Thoracic aorta (tissue), 2 donors: ENCODE measurements at places on chromosomes 4 and X. TPM values are rescaled to one million over a fixed set of nuclear protein-coding genes. Genes with fewer than 3 reads are reported as not detected.

GRCh38 chr4:16027626-16028025, 56.2 kb downstream of the PROM1 start:
- no peak overlapping the region for H3K4me3 ChIP-seq
- no peak for DNase-seq
- no peak overlapping the region for H3K27ac ChIP-seq

- H3K36me3 ChIP-seq, result no peaks in the 10 kb centered on the region
- no peak overlapping the region for H3K4me3 ChIP-seq
- no peak overlapping the region for H3K27ac ChIP-seq
Observed at GRCh38 chr4:78753091-78753490, 23.1 kb upstream of the BMP2K start.

- no peaks in the 10 kb centered on the region for H3K4me1 ChIP-seq
- no peak for DNase-seq
- H3K27ac ChIP-seq, result no peak overlapping the region
- H3K4me3 ChIP-seq, result no peak overlapping the region
- no peaks in the 10 kb centered on the region for H3K36me3 ChIP-seq
- no peaks in the 10 kb centered on the region for H3K27me3 ChIP-seq
Observed at GRCh38 chrX:130575831-130576389, 174.1 kb downstream of the RBMX2 start.

The FAM184B gene
- not detected for total RNA-seq

- H3K27ac ChIP-seq, result no peak overlapping the region
- no peaks in the 10 kb centered on the region for H3K27me3 ChIP-seq
- DNase-seq, result no peak
Observed at GRCh38 chr4:72951147-72951546, 118.4 kb downstream of the COX18 start.

- H3K27me3 ChIP-seq, result no peaks in the 10 kb centered on the region
- no peak for DNase-seq
- H3K27ac ChIP-seq, result no peak overlapping the region
- H3K4me1 ChIP-seq, result no peaks in the 10 kb centered on the region
- H3K36me3 ChIP-seq, result no peaks in the 10 kb centered on the region
Observed at GRCh38 chr4:60944060-60944459, 256.1 kb upstream of the ADGRL3 start.

DNA sequence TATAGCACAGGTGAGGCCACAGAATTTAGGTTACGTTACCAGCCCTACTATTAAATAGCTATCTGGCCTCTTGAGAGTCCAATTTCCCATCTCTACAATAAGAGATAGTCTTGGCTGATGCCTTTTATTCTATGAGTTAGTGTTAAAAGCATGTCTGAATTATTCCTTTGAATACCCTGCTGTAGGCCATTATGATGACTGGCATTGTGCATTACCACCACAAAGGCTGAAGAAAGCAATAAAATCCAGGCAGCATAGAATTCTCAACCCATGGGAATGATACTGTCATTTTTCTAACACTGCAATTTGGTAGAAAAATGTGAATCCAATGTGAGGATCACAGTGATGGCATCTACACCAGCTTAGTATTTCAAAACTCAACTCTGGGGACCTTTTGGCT, 51.4 kb downstream of the OTC start:
- no peaks in the 10 kb centered on the region for H3K4me1 ChIP-seq
- H3K36me3 ChIP-seq, result no peaks in the 10 kb centered on the region
- no peaks in the 10 kb centered on the region for H3K27me3 ChIP-seq
- no peak overlapping the region for H3K4me3 ChIP-seq

DNA sequence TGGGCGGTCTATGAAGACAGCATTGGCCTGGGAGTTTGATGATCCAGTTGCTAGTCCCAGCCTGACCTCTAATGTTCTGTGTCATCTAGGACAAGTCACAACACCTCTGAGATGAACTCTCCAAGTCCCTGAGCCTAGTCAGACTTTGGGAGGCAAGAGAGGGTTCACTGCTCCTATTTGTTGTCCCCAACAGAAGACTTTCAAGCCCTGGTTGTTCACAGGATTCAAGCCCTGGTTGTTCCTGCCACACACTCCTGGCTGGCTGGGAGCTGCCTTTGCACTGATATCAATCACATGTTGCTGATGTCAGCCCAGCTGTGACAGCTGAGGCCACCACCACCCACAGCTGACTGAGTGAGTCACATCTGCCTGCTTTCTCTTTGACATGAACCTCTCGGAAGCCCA, 253.2 kb upstream of the RASGEF1B start:
- H3K36me3 ChIP-seq, result no peaks in the 10 kb centered on the region
- no peaks in the 10 kb centered on the region for H3K4me1 ChIP-seq
- no peak overlapping the region for H3K27ac ChIP-seq
- no peaks in the 10 kb centered on the region for H3K27me3 ChIP-seq
- no peak overlapping the region for H3K4me3 ChIP-seq

The DUSP21 gene
- total RNA-seq, result not detected

GRCh38 chr4:40152637-40153036, 44.2 kb upstream of the RHOH start:
- no peak overlapping the region for H3K4me3 ChIP-seq
- no peak for DNase-seq
- no peaks in the 10 kb centered on the region for H3K36me3 ChIP-seq
- H3K4me1 ChIP-seq, result no peaks in the 10 kb centered on the region

The PCSK1N gene
- total RNA-seq, result 3.0 TPM

DNA sequence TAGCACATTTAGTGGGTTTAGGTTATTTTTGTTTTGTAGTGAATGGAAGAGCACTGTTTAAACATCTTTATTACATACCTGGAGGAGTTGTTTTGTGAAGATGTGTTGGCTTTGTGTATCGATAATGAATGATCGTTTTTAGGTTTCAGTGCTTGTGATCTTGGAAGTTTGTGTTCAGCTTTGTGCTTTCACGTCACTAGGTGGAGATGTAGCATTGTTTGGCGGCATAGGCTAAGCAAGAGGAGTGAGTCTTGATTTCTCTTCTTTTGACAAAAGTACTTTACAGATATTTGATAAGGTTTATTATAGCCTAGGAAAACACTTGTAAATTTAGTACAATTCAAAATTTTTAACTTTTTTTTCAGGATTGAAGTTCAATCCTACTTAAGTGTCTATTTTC, 50.4 kb downstream of the PDK3 start:
- no peaks in the 10 kb centered on the region for H3K4me1 ChIP-seq
- DNase-seq, result no peak
- H3K36me3 ChIP-seq, result peaks cover 5% of the 10 kb centered on the region
- no peak overlapping the region for H3K4me3 ChIP-seq
- H3K27ac ChIP-seq, result no peak overlapping the region

DNA sequence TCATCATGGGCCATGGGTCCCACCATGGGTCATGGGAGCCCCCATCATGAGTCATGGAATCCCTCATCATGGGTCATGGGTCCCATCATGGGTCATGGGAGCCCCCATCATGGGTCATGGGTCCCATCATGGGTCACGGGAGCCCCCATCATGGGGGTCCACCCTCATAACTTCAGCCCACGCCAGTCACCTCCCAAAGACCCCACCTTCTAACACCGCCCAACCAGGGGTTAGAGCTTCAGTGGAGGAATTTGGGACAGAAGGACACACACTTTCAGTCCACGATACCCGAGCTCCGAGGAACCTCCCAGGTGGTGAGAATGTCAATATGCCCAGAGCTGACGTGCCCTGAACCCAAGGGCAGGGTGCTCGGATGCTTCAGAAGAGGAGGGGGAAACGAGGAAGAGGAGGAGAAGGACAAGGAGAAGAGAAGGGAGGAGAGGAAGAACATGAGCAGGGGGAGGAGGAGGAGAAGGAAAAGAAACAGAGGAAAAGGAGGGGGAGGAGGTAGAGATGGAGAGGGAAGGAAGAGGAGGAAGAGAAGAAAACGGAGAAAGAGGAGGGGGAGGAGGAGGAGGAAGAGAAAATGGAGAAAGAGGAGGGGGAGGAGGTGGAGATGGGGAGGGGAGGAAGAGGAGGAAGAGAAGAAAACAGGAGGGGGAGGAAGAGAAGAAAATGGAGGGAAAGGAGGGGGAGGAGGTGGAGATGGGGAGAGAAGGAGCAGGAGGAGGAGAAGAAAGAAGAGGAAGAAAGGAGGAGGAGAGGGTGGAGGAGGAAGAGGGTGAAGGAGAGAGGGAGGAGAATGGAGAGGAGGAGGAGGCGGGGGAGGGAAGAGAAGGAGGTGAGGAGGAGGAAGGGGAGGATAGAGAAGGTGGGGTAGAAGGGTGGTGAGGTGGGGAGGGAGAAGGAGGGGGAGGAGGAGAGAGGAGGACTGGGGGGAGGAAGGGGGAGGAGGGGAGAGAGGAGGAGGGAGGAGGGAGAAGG, 17.7 kb downstream of the IL3RA start:
- H3K4me3 ChIP-seq, result no peak overlapping the region
- no peaks in the 10 kb centered on the region for H3K27me3 ChIP-seq
- no peaks in the 10 kb centered on the region for H3K4me1 ChIP-seq

The GSX2 gene
- not detected for total RNA-seq

The ALB gene
- total RNA-seq, result not detected

DNA sequence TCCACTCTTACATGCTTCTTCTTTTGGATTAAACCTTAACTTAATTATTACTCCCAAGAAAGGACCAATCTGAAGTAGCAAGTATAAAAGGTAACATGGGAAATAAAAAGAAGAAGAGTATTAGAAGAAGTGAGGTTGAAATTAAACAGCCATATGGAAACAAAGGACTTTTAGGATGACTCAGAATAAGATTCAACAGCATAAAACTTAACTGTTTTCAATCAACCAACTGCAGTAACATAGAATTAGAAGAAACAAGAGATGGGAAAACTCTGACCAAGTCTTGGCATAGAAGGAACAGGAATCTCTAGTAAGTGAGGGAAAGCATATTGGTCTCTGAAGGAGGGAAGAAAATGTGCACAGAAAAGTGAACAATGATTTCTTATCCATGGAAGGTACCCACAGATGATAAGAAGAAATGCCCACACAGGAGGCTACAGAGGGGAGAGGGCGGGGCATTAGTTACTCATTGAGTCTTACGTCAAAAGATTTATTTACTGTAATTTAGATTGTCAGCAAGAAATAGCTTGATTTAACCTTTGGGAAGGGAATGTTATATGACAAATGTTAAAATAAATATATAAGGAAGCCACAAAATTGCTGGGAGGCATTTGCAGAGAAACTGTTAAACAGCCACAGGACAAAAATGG, 177.3 kb downstream of the BANK1 start:
- H3K27me3 ChIP-seq, result no peaks in the 10 kb centered on the region
- no peaks in the 10 kb centered on the region for H3K4me1 ChIP-seq
- no peak overlapping the region for H3K4me3 ChIP-seq
- H3K27ac ChIP-seq, result no peak overlapping the region
- no peak for DNase-seq

The MID2 gene
- 24.7 TPM for total RNA-seq

- H3K27ac ChIP-seq, result no peak overlapping the region
- no peak for DNase-seq
- no peaks in the 10 kb centered on the region for H3K27me3 ChIP-seq
- no peak overlapping the region for H3K4me3 ChIP-seq
Observed at GRCh38 chr4:866068-866760, 40.3 kb upstream of the CPLX1 start.

DNA sequence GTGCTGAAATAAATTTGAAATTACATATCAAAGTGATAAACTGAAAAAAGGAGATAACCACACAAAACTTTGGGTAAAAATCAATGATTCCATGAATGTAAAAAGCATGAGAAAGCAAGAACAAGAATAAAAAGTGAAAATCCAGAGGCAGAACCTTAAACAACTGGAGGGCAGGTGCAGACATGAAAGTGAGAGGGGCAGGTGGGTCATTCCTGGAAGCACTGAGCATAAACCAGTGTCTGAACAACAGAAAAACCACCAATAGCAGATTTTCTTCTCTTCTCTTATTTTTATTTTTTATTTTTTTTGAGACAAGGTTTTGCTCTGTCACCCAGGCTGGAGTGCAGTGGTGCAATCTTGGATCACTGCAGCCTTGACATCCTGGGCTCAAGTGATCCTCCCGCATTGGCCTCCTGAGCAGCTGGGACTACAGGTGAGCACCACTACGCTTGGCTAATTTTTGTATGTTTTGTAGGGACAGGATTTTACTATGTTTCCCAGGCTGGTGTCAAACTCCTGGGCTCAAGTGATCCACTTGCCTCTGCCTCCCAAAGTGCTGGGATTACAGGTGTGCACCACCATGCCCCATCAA, 46.8 kb upstream of the GPR78 start:
- peaks cover 10% of the 10 kb centered on the region for H3K4me1 ChIP-seq
- H3K27me3 ChIP-seq, result no peaks in the 10 kb centered on the region
- no peak overlapping the region for H3K27ac ChIP-seq
- no peak overlapping the region for H3K4me3 ChIP-seq
- no peaks in the 10 kb centered on the region for H3K36me3 ChIP-seq

- H3K27me3 ChIP-seq, result no peaks in the 10 kb centered on the region
- H3K4me1 ChIP-seq, result no peaks in the 10 kb centered on the region
- no peak overlapping the region for H3K27ac ChIP-seq
- no peak overlapping the region for H3K4me3 ChIP-seq
Observed at GRCh38 chrX:72624194-72624593, 51.6 kb upstream of the HDAC8 start.
